ENCODE measurements at places on chromosomes 13 and 19.

DNA sequence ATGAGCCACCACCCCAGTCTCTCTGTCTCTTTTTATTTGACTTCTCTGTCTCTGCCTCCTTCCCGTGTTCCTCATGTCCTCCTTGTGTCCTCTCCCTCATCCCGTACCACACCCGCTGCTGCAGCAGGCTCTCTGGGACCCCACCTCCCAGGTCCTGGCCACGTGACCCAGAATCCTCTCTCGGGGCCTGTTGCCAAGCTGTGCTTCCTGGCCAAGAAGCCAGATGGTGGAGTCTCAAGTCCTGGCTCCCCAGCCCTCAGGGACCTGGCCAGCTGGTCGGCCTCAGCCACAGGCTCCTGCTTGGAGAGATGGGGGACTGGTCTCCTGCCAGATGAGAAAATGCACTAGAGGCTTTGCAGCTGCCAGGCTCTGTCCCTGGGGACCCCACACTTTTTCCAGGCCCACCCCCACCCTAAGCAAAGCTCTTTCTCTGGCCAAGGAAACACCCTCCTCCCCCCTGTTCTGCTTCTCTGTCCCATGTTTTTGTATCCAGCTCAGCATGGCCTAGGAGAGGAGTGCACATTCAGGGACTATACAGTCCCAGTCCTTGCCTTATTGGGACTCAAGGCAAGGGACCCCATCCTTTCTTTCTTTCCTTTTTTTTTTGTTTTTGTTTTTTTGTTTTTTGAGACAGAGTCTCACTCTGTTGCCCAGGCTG lies 34.3 kb upstream of the SHKBP1 start:
- DNase-seq, result no peak

DNA sequence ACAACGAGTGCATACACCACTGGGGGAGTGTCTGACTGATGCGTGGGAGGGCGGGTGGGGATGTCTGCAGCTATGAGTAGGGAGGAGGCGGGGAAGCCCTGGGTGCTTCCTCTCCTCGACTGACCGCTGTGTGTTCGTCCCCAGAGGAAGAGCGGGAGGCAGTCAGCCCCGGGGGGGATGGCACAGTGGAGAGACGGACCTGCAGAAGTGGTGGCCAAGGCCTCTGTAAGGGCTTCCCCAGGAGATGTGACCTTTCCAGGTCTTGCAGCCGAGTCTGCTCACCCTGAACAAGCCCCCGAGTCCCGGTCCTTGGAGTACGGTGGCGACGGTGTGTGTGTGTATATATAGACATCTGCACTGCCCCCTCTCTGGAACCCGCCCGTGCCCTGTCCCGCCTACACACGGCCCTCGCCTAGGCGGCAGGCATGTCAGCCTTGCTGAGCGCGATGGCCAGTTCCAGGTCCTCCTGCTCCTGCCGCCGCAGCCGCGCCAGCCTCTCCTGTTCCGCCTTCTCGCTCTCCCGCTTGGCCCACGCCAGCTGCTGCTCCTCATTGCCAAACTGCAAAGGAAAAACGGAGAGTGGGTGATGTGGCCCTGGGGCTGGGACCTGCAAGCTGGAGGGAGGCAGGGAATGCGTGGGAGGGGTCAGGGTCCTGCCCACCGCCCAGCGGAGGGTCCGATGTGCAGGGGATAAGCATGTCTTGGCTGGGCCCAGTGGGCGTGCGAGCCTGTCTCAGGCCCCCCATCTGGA lies 30.8 kb downstream of the KLF2 start:
- DNase-seq, result no peak

- no peak for DNase-seq
Observed at GRCh38 chr13:103291798-103292572, 225.8 kb upstream of the SLC10A2 start.

- peak; percentile 61 for DNase-seq
Observed at GRCh38 chr13:26561651-26562511, 4.4 kb downstream of the WASF3 start.

- no peak for DNase-seq
Observed at GRCh38 chr13:52164989-52165388, 5.6 kb upstream of the NEK3 start.

DNA sequence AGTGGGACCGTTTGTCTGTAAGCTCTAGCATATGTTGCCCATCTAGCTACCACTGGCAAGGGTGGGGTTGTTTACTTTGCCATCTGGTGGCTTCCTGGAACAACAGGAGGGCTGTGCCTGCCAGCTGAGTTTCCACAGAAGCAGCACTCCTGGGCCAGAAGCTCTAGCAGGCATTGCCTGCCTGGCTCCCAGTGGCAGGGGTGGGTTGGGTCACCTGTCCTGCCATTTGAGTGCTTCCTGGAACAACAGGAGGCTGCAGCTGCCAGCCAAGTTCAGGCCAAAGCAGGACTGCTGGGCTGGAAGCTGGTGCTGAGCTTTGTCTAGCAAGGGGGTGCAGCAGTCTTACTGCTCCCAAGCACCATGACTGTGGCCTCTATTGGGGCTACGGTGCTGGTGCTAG lies 239.7 kb downstream of the MTUS2 start:
- no peak for DNase-seq

GRCh38 chr13:79585033-79585432 lies 104.1 kb downstream of the NDFIP2 start:
- no peak for DNase-seq

GRCh38 chr13:113770441-113770840 lies 11.4 kb downstream of the TMEM255B start:
- DNase-seq, result no peak

DNA sequence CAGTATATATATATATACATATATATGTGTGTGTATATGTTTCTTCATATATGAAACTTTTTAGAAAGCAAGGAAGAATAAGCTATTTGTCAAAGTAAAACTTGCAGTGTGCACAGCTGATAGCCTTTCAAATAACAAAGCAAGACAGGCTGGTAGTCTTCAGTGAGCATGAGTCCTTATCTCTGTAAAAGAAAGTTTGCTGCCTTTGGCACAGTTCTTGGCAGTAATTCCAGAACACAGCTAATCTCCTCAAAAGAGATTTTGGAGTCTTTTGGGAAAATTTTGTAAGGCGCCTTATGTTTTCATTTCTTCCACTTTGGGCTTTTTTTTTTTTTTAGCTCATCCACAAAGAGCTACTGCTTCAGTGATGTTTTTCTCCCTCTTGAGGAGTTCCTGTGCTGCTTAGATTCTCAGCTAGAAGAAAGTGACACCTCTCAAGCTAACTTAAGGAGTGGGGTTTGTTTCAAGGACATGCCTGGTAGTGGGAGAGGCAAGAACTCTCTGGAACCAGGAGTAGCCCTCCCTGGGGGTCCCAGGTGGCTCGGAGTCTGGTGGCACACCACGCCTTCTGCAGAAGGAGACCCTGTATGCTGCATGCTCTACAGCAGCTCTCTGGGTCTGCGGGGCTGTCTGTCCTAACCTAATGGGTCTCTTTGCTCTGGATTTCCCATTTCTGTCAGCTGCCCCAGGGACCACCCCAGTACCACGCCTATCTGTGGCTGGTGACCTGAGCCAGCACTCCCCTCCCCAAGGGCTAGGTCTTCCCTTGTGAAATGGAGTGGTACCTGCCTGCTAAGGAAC lies 58.8 kb downstream of the TNFRSF19 start:
- DNase-seq, result peak; percentile 40

- DNase-seq, result no peak
Observed at GRCh38 chr19:50649433-50650391, at the start of gene C19orf81. TSS of gene C19orf81 (plus strand) at chr19:50649445. CDS start at chr19:50649445, 0 bp downstream.

DNA sequence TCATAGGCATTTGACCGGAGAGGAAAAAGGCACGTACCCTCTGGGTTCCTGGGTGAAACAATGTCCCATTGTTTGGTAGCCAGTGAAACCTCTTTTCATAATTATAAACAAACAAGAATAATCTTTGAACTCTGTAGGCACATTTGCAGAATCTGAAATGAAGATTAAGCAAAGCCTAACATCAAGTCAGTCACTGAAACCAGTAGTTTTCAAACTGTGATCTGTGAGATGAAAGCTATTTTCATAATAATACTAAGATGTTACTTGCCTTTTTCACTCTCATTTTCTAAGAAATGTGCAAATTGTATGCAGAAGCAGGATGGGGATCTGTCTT lies 105.4 kb downstream of the WDFY2 start:
- no peak for DNase-seq

GRCh38 chr13:75869981-75870380 lies 233.9 kb downstream of the LMO7 start:
- no peak for DNase-seq

- peak; percentile 7 for DNase-seq
Observed at GRCh38 chr13:72403396-72404010, 323.9 kb downstream of the MZT1 start.

GRCh38 chr13:26026211-26026610 lies 25.6 kb downstream of the SHISA2 start:
- DNase-seq, result no peak

GRCh38 chr19:16369664-16370576 lies 45.3 kb downstream of the KLF2 start:
- DNase-seq, result no peak

DNA sequence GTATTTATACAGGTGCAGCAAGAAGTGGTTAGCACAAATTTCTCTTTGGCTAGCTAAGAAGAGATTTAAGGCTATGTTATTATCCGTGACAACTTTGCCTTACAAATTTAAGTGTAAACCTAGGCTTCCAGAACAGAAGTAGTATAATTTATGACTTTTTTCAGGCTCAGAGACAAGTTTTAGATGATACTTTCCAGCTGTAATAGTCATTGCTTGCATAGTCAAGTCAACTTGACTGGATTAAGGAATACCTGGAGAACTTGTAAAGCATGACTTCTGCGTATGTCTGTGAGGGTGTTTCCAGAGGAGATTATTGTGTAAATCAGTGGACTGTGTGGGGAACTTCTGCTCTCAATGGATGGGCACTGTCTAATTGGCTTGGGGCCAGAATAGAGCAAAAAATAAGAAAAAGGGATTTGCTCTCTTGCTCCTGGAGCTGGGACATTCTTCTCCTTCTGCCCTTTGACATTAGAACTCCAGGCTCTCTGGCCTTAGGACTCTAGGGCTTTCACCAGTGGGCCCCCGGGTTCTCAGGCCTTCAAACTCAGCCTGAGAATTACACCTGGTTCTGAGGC lies 33.0 kb downstream of the CYSLTR2 start:
- no peak for DNase-seq

- no peak for DNase-seq
Observed at GRCh38 chr19:49678985-49679770, 2.1 kb downstream of the PRMT1 start.

- no peak for DNase-seq
Observed at GRCh38 chr13:43180837-43181236, 157.5 kb downstream of the DNAJC15 start.

DNA sequence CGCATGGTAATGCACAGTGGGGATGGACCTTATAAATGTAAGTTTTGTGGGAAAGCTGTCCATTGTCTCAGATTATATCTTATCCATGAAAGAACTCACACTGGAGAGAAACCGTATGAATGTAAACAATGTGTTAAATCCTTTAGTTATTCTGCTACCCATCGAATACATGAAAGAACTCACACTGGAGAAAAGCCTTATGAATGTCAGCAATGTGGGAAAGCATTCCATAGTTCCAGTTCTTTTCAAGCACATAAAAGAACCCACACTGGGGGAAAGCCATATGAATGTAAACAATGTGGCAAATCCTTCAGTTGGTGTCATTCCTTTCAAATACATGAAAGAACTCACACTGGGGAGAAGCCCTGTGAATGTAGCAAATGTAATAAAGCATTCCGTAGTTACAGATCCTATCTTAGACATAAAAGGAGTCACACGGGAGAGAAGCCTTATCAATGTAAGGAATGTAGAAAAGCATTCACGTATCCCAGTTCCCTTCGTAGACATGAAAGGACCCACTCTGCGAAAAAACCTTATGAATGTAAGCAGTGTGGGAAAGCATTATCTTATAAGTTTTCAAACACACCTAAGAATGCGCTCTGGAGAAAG lies 13.8 kb downstream of the ZNF763 start:
- DNase-seq, result no peak

DNA sequence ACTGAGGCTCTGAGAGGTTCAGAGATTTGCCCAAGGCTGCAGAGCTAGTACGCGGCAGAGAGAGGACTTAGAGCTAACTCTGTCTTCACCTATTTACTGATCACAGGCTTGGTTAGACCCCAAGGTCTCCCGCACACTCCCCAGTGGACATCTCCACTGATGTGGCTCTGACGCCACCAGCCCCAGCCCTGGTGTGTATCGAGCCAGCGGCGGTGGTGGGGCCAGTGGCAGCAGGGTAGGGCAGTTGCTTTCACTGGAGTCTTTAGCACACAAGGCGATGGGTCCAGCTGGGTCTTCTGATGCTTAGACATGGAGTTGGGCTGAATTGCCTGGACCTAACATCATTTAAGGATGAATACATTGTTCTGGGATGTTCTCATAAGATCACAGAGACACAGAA lies 85.4 kb downstream of the ANKRD10 start:
- no peak for DNase-seq

GRCh38 chr13:103852036-103852435 lies 785.8 kb upstream of the SLC10A2 start:
- DNase-seq, result no peak

GRCh38 chr13:20181188-20181587 lies 11.6 kb downstream of the GJB2 start:
- no peak for DNase-seq

DNA sequence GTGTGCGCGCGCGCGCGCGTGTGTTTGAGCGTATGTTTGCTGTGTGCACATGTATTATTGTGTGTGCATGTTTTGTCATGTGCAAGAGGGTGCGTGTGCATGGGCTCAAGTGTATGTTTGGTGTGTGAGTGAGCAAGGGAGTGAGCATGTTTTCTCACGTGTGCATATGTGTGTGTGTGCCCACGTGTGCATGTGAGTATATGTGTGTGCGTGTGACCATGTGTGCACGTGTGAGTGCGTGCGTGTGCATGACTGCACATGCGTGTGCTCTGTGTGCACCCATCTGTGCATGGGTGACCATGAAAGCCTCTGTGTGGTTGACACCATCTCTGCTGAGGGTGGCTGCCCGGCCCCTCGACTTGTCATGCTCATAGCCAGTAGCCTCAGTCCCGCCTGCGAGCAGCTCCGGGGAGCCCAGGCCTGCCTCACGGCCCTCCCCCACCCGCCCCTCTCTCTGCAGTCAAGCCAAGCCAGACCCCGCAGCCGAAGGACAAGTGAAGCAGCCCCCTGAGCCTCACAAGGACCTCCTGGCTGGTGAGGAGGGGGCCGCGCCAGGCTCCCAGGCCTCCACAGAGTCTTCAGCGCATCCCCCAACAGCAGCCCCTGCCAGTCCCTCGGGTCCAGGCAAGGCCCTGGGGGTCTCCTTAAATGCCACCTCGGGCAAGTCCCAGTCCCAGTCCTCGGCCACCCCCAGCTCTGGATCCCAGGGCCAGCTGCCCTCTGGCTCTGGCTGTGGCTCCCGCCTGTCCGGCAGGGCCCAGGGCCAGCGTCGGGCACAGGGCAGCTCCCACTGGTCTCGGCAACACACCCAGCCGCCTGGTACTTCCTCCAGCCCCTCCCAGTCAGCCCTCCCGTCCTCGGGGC lies 6.0 kb downstream of the REEP6 start:
- no peak for DNase-seq
